Activated CD8-positive, alpha-beta memory T cell treated with anti-CD3 and anti-CD28 coated beads for 1 hour (primary cell): ENCODE measurements at places on chromosomes 2 and 18.

DNA sequence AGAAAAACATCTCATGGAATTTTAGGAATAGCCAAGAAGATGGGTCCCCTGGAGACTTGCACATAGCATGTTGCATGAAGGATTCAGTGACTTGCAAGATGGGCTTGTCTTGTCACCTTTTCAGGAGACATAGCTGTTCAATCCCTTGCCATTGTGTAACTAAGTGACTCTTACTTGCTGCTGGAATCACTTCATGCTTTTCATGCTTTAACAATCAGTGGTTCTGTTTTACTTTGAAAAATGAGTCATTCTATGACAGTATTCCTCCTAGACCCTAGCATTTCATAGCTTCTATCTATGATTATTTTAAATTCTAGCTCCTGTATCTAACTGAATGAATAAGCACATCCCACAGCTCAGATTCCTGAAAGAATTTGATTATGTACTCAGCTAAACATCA, 2.8 kb downstream of the KYNU start:
- DNase-seq = no peak

DNA sequence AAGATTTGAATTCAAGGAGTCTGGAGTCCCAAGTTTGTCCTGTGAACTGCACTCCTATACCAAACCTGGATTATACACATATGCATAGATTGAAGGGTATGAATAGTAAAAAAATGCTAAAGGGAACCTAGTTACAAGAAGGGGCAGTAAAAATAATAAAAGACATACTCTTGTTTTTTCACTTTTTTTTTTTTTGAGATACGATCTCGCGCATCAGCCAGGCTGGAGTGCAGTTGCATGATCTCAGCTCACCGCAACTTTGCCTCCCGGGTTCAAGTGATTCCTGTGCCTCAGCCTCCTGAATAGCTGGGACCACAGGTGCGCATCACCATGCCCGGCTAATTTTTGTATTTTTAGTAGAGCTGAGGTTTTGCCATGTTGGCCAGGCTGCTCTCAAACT, 22.3 kb downstream of the KRTCAP3 start:
- DNase-seq = no peak

- DNase-seq = no peak
Measured at GRCh38 chr18:47775961-47776360, 154.5 kb downstream of the SMAD2 start.

DNA sequence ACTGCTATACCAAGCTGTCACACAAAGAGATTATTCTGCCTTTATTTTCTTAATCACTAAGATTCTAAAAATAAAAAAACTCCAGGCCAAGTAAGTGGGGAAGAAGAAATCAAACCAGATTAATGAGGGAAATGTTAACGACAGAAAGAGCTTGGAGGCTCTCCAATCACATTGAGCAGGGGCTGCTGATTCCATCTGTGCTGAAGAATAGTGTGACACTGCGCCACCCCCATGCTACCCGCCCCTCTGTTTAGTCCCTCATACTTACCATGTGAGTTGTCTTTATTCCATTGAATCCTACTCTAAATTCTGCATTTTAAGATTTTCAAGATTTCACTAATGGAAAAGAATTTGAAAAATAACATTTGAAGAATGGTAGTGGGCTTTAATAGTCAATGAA, 998.0 kb upstream of the CDH2 start:
- no peak for DNase-seq

- no peak for DNase-seq
Measured at GRCh38 chr18:12076424-12077140, 17.1 kb upstream of the ANKRD62 start.

- no peak for DNase-seq
Measured at GRCh38 chr18:44887227-44887631, 206.5 kb downstream of the SETBP1 start.

GRCh38 chr2:157473581-157473980, 29.7 kb upstream of the CYTIP start:
- no peak for DNase-seq

- DNase-seq = no peak
Measured at GRCh38 chr2:114219456-114219855, 223.0 kb upstream of the DPP10 start.

DNA sequence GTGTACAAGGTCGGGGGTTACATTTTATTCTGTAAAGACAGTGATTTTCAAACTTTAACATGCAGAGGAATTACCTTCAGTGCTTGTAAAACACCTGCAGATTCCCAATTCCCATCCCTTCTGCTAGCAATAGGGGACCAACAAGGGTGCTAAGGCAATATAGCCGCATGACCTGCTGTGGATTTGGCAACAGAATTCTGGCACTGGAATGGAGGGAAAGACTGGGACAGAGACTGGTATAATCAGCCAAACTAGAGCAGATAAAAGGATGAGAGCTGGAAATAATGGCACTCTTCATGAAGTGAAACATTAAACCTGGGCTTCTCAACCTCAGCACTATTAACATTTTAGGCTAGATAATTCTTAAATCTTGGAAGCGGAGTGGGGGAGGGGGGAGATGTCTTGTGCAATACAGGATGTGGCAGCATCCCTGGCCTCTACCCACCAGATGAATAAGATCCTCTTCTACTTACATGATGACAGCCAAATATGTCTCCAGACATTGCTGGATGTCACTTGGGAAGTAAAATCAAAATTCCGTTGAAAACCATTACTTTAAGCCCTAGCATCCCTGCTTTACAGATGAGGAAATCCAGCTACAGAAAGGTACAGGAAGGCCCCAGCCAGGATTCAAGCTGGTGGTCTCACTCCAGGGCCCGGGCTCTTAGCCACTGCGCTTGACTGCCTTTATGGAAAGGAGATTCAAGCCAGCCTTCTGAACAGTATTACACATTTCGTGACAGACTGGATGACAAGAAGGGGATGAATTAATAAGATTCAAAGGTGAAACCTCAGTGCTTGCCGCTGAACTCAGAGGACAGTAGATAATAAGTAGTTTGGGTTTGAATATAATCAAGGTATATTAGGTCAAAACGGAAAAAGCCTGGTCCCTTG, 1.7 kb downstream of the EVA1A start:
- DNase-seq = no peak

GRCh38 chr2:171533331-171533730, 11.1 kb downstream of the CYBRD1 start:
- DNase-seq = no peak

GRCh38 chr2:69309351-69310110, 77.5 kb downstream of the GFPT1 start:
- DNase-seq = no peak

- no peak for DNase-seq
Measured at GRCh38 chr18:62242955-62243354, 55.9 kb downstream of the RELCH start.

- no peak for DNase-seq
Measured at GRCh38 chr2:196592911-196593881, 46.3 kb upstream of the CCDC150 start.

DNA sequence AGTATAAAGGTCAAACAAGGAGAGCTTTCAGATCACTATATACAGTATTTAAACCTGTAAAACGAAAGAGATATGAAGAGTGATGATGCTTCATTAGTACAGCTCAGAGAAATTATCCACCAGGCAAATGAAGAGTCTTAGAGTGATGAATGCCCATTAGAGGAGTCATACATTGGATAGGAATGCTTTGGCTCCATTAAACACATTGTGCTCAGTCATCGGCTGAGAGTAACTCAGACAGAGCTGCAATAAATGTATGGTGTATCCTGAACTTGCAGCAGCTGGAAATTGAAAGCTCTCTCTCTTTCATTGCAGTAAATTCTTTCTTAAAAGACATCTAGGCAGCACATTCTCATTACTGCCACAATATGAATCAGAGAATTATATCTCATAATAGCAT, 340.8 kb upstream of the SPHKAP start:
- no peak for DNase-seq

DNA sequence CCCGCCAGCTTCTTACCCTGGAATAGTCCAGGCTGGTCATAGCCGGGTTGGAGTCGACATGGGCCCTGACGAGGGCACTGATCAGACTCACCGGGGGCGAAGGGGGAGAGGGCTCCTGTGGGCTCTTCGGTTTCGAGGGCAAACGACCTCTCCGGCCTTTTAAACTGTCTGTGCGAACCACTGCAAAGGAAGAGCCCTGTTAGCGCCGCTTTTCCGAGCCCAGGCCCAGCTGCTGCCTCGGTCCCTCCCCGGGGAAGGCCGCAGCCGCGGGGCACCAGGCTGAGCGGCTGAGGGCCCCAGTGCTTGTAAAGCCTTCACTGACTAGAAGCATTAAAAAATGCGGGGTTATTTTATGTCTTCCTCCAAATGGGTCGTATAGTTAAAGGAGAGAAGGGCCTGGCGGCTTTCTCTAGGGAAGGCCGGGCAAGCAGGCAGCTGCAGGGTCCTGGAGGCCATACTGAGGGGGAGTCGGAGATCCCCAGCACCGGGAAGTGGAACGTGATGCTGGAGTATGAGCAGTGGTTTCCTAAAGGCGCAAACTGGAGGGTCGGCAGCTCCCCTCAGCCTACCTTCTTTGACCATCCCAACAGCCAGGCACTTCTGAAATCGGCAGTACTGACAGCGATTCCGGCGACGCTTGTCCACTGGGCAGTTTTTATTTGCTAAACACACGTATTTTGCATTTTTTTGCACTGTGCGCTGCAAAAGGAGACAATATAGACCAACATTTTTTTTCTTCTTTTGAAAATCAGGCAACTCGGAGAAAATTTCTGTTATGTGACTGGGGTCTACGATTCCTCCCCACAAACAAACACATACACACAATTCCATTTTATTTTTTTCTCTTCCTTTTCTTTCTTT, 4.5 kb downstream of the NR4A2 start:
- no peak for DNase-seq

DNA sequence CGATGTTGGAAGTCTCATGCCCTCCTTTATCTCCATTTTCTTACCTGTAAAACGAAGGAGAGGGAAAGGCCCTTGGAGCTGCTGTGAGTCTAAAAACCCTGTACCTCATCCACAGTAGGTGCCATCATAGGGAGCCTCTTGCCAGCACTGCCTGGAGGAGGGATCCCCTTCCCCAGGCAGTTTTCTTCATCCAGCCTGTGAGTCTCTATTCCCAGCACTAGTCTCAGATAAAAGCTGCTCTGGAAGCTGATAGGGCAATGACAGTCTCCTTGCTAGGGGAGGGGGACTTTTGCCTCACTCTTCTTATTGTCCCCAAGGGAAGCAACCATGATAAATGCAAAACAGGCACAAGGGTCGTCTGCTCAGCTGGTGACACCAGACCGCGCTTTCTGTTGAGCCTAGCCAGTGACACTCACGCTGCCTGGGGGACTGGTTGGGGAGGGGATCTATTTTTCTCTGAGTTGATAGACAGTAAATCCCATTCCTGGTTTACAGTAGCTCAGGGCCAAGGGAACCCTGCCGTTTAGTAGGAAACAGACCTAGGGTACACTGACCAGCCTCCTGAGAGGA, 139.5 kb upstream of the NABP1 start:
- DNase-seq = no peak

GRCh38 chr18:44715842-44716241, 35.2 kb downstream of the SETBP1 start:
- no peak for DNase-seq

GRCh38 chr18:12991821-12992179, 638 bp downstream of the CEP192 start:
- no peak for DNase-seq

DNA sequence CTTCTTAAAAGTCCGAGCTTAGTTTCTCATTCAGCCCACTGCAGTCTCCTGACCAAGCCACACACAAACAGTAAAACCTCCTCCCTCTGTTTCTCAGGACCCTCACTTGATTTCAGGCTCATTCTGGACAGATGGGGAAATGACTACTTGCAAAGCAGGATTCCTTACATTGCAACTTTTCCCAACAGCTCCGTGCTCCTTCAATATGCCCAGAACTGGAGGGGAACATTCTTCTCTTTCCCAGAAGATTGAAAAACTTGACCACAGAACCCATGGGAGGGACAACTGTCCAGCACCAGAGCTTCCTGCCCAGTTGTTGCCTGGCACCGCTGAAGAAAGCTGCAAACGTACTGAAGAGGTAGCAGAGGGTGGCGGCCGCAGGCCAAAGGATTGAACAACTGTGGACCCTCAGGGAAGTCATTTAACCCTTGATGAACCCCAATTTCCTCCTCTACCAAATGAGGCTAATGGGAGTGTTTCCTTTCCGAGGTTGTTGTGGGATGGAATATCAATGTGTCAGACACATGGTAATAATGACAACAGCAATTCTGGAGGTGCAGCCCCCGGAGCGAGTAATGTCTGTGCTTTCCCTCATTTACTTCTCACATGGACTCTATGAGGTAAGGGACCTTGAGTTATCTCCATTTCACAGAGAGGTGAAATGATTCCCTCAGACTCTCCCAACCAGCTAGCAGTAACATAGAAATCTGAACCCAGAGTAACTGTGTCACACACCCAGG, 25.0 kb downstream of the BCL11A start:
- DNase-seq = no peak

GRCh38 chr2:149204686-149205085, 125.7 kb upstream of the LYPD6 start:
- no peak for DNase-seq

DNA sequence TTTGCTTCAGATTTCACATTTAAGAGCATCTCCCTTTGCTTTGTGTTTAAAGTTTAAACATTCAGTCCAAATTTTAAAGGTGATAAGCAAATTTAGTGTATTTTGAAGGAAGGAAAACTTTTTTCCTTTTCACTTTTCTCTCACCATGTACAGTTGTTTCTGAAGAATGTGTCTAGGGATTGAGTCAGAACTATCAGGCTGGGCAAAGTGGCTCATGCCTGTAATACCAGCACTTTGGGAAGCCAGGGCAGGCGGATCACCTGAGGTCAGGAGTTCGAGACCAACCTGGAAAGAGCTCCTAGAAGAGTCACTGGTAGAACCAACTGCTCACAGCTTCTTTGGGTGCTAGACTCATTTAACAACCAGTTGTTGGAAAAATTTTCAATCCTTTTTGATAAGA, 327.0 kb upstream of the THUMPD2 start:
- no peak for DNase-seq
